NCI-H1417 treated with DMSO at 0.1 percent for 48 hours (cell line): ENCODE measurements at places on chromosomes 16 and 17.
A peak's percentile ranks its signal among the peaks of the same experiment; 100 is the strongest.

DNA sequence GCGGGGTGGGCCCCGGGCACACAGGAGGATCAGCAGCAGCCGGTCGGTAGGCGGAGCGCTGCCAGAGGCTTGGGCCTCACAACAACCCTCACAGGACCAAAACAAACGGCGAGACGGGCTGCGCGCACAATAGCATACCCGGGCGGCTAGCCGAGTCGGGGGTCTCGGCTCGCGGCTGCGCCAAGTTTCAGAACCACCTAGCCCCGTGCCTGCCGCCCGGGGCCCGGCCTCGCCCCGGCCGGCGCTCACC is 732 bp downstream of the ULK2 start:
- no peak for DNase-seq

GRCh38 chr17:58250344-58251011 is 12.1 kb downstream of the LPO start:
- no peak for DNase-seq

- no peak for DNase-seq
Measured at GRCh38 chr16:74611721-74612120, 4.8 kb upstream of the GLG1 start.

DNA sequence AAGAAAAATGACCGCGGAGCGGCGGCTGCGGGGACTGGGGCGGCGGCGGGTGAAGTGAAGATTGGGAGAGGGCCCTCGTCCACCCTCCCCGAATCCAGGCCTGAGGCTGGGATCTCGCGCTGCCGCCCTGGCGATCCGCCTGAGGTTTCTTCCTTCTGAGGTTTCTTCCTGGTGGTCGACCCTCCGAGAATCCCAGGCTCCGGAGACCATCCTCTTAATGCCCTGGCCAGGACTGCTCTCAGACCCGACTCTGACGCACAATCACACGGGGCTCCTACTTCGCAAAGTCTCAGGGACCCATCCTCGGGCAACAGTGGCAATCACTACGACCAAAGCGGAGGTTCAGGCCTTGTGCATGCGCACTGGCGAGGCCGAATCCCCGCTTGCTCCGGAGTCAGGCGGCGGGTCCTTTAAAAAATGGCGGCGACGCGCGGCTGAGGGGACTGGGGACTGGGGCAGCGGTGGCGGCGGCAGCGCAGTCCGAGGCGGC is 18.0 kb upstream of the KCNJ18 start:
- no peak for DNase-seq

- DNase-seq: no peak
Measured at GRCh38 chr17:36641877-36642845, 40.8 kb downstream of the MRM1 start.

GRCh38 chr16:3637371-3637923 is 17.0 kb upstream of the DNASE1 start:
- DNase-seq: no peak

GRCh38 chr16:1150511-1150982 is 2.4 kb upstream of the CACNA1H start:
- no peak for DNase-seq

- DNase-seq: no peak
Measured at GRCh38 chr16:11742093-11742535, 543 bp downstream of the TXNDC11 start.

DNA sequence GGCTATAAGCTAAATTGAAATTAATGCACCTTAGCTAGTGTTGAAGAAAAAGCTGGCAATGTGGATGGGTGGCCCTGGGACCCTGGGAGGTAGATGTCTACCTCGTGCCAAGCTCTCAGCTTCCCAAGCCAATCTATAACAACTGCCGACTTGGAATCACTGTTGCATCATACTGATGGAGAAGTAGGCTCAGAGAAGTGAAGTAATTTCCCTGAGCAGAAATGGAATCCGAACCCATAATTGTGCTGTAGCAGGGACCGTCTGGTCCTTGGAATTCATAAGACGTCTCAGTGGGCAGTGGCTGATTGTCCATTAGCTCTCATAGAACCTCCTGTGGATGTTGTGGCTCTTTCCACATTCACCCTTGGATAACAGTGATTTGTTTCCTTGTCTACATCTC is 196.6 kb downstream of the RAB11FIP4 start:
- no peak for DNase-seq

DNA sequence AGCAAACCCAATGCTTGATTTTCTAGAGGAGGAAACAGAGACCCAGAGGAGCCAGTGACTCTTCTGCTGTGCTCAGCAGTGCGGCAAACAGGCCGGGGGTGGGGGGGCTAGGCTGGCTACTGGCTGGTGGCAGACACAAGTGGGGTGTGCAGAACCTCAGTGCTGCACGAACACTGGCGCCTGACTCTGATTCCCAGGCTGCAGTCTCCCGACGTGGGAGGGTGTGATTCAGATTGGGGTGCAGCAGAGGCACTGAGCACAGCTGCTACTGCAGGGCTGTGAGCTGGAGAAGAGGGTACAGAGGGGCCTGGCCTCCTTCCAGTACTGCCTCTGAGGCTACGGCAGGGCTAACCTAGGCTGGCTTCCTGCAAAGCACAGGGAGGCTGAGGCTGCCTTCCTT is 8.1 kb downstream of the RPL19 start:
- DNase-seq: no peak

DNA sequence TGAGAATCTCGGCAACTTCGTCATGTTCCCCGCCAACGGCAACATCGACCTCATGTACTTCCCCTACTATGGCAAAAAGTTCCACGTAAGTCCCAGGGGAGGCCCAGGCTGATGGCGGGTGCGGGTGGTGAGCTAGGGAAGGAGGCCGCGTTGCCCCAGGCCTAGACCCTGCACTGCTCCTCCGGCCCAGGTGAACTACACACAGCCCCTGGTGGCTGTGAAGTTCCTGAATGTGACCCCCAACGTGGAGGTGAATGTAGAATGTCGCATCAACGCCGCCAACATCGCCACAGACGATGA is 4.8 kb downstream of the ATP1B2 start:
- DNase-seq: no peak

DNA sequence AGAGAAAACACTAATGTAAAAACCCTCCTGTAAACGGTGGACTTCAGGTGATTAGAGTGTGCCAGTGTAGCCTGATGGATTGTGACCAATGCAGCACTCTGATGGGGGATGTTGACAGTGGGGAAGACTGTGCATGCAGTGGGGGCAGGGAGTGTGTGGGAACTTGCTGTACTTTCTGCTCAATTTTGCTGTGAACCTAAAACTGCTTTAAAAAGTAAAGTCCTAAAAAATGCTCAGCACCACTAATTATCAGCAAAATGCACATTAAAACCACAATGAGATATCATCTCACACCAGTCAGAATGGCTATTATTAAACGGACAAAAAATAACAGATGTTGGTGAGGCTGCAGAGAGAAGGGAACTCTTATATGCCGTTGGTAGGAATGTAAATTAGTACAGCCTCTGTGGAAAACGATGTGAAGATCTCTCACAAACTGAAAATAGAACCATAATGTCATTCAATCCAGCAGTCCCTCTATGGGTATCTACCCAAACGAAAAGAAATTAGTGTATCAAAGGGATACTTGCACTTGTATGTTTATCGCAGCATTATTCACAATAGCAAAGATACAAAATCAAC is 9.7 kb upstream of the ULK2 start:
- DNase-seq: no peak

DNA sequence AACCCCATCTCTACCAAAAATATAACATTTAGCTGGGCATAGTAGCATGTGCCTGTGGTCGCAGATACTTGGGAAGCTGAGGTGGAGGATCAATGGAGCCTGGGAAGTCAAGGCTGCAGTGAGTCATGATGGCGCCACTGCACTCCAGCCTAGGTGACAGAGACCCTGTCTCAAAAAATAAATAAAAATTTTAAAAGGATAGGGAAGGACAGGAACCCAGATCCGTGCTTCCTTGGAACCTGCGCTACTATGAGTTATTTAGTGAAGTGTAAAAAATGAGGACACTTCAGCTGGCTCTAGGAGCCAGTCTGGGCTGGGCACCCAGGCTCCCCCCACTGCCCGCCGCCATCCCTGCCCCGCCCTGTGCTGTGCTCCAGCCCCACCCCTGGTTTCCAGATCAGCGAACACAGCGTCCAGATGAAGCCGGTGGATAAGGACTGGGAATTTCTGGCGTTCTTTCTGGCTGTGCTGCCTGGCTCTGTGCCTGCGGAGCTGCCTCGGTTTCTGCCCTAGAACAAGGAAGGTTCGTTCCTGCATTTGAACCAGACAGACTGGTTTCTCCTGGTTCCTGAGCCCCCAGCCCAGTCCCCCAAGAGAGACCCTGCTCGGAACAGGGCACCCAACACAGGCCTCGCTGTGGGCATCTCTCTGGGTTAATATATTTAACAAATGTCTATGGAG is 18.5 kb downstream of the PLLP start:
- no peak for DNase-seq

DNA sequence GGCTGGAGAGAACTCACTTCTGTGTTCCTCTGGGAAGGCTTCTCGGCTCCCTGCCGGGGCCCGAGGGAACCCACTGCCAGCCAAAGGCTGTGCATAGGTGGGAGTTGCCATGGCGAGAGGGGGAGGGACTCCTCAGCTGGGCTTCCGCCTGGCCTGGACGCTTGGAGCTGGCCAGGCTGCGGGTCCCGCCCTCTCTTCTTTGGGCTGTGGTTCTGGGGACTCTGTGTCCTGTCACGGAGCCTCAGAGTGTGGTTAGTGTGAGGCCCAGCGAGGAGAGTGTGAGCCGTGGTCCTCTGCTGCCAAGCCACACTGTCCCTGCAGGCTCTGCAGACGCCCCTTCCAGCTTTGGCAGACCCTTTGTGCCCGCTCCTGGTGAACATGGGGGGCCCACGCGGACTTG is 123.1 kb downstream of the OR1D5 start:
- no peak for DNase-seq

DNA sequence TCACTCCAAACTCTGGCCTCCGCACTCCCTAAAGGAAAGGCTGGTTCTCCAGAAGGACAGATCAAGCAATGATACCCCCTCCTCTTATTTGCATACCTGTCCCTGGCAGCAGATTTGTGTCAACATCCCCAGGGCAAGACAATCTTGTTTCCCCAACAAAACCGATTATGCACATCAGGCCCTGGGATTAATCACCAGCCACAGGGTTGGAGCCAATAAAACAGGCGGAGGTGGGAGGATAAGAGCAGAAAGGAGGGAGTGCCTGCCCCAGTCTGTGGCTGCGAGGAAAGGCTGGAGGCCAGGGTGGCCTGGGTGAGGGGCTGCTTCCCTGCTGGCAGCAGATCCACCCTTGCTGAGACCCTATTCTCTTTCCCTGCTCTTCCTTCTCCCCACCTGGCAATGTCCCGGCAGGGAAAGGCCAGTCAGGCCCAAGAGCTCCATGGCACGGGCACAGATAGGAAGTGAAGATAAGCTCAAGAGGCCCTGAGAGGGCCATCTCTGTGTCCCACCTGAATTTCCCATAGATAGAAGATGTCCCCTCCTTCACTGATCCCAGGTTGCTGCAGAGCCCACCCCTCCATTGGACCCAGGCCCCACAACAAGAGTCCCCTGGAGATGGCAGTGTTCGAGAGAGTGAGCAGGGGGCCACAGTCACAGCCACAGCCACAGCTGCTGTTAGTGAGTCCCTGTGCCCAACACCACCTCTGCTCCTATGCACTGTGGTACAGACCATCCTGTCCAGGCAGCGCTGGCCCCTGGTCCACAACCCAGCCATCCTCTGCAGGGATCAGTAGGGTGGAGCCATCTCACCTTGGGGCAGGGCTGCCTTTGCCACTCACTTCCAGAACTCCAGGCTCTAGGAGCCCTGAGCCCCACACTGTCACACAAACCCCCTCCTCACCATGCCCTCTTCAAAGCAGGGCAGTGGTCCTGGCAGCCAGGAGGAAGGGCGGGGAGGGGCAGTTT is 137.5 kb downstream of the SDK2 start:
- no peak for DNase-seq

GRCh38 chr16:14202697-14203096 is 131.6 kb downstream of the MRTFB start:
- DNase-seq: peak; percentile 78

DNA sequence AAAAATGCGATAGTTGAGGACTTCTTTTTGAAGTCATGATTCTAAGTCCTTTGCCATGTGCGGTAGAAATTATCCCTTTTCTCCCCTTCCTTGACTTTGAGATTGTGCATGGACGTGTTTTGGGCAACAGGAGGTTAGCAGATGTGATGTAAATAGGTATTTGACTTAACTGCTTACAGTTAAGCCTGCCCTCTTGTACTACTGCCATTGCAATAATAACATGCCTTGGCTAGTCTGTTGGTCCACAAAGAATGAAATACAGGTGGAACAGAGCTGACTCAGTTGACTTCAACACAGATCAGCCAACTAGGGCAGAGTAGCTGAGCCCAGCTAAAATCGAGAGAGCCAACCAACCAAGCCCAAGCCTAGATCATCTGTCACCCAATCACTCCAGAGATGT is 125.5 kb downstream of the BRIP1 start:
- no peak for DNase-seq

DNA sequence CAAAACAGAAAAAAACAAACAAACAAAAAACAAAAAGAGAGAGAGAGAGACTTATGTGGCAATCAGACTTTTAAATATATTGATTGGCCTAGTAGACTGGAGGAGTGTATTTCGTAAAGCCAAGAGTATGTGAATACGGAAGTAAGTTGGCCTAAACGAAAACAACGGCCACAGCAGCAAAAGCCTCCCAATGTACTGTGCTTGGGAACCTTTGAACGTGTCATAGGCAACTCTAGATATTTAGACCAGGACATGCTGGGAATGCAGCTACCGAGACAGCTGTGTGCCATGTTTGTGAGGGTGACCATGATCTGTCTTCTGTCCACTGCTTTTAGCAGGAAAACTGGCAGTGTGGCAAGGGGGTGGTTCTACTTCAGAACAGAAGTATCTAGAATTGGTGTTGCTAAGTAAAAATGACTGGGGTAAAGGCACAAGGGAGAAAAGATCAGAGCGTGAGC is 7.4 kb downstream of the MAF start:
- DNase-seq: no peak

GRCh38 chr17:74987909-74988711 is 678 bp downstream of the CDR2L start:
- DNase-seq: no peak

GRCh38 chr16:28317040-28317880 is 24.9 kb downstream of the SBK1 start:
- DNase-seq: no peak

DNA sequence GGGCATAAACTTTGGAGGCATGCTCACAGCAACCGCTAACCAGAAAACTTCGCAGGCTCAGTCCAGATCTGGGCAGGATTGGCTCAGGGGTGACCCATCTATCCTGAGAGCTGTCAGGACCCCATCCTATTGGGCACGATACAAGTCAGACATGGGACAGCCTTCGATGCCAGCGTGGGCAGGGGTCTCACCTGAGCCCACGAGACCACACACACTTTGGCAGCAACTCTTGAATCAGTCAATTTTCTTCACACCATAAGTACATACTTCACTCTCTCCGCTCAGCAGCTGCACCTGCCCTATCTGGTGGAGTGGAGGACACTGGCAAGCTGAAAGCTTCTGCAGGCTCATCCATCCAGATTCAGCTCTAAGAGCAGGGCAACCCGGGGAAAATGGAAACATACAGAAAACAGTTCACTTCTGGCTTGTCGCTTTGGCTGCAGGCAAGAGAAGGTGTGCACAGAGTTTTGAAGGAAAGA is 48.3 kb downstream of the ZFHX3 start:
- DNase-seq: no peak

- DNase-seq: no peak
Measured at GRCh38 chr16:54422159-54422558, 135.6 kb upstream of the IRX3 start.

- DNase-seq: no peak
Measured at GRCh38 chr16:51655249-51655648, 504.2 kb upstream of the SALL1 start.

- DNase-seq: no peak
Measured at GRCh38 chr16:11245988-11246387, 10.0 kb downstream of the SOCS1 start.
